GDM1 (cell line): ENCODE measurements at places on chromosomes 7 and 10.

- no peak for DNase-seq
These were observed 61.8 kb downstream of the SND1 start for GRCh38 chr7:127713758-127714157.

- DNase-seq: no peak
These were observed 145.3 kb downstream of the GLI3 start for GRCh38 chr7:42091461-42092291.

DNA sequence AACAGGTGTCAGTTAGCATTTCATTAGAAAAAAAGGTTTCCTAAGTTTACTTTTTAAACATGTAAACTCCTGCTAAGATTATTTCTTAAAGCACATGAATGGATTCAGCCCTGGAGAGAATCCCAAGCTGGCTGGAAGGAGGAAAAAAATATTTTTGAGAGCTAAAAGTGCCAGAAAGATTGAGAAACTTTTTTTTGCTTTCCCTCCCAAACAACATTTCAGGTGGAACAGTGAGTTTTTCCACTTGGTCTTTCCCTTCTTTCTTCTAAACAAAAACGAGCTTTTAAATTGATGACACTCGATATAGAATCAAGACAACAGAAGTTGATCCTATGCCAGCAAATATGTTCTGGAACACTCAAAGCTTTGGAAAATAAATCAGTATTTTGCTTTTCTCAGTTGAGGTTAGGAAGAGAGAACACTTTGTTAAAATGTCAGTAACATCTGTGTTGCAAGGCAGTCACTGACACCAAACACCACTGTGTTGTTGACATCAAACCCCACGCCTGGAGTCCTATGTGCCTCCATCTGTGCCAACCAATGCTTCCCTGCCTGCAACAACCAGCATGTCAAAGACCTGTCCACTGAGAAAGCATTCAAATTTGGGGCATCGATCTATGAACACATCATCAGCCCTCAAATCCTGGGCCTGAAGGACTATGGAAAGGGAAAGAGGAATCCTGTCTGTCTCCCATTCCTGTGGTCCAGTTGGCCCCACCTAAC, 22.9 kb upstream of the INSIG1 start:
- no peak for DNase-seq

DNA sequence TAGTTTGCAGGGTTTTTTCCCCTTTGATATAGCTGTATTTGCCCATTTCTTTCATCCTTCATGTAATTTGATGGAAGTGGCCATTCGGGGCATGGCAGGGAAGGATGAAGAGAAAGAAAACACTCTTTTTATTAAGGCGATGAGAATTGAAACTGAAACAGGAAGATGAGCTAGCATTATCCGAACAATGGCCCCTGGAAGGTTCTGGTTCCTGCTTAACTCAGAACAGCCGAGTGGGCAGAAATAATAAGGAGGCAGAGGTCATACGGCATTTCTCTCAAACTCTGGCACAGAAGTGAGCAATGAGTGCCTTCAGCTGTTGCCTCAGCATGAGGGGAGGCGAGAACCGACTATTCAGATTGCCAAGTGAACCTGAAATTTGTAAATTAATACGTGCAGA, 113.2 kb upstream of the MYO3A start:
- no peak for DNase-seq

GRCh38 chr7:26514633-26515032, 223.0 kb downstream of the SNX10 start:
- DNase-seq: no peak

DNA sequence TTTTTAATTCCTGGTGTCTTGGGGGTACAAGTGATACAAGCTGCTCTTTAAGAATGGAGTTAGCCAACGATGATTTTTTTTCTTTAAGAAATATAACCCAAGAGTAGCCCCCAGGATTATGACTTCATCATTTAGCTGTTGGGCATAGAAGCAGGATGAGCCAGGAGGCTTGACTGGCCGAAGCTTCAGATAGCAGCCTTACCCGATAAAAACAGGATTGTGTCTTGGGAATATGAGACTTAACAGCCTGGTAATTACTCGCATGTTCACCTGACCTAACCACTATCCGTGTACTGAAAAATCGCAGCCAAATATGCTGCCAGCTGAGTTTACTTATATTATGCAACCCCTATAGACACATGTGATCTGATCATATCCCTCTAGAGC, 346.0 kb upstream of the BMPER start:
- DNase-seq: no peak

GRCh38 chr10:35913628-35914027, 271.5 kb upstream of the FZD8 start:
- DNase-seq: no peak

- DNase-seq: no peak
These were observed 9.4 kb downstream of the ARID5B start for GRCh38 chr10:61910894-61911293.

- no peak for DNase-seq
These were observed 26.1 kb downstream of the RBM33 start for GRCh38 chr7:155670521-155670920.

GRCh38 chr10:3106928-3107425, 39.6 kb downstream of the PFKP start:
- no peak for DNase-seq

DNA sequence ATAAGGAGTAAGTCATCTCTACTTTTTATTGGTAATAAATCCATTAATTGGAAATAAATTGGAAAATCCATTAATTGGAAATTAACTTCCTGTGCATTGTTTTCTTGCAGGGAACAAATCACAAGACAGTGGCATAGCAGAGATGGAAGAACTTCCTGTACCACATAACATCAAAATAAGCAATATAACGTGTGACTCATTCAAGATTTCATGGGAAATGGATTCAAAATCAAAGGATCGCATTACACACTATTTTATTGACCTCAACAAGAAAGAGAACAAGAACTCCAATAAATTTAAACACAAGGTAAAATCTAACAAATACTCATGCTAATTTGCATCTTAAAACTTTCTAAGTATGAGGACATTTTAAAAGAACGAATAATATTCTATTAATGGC, 57.8 kb downstream of the PHYHIPL start:
- DNase-seq: no peak

DNA sequence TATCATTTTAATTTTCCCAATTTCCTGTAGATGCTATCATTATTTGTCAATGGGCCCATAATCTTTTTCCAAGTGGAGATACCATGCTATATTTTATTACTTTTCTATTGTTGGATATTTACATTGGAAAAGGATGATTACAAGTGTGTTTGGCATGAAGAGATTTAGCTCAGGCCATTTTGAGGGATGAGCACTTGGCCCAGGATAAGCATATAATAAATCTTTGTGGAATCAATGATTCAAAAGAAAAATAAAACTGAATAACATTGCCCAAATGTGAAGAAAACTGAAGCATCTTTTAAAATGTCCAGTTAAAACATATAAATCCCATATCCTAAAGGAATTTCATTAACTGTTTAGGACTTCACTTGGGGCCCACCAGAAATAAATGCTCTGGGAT, 260.9 kb upstream of the BMPER start:
- DNase-seq: no peak

DNA sequence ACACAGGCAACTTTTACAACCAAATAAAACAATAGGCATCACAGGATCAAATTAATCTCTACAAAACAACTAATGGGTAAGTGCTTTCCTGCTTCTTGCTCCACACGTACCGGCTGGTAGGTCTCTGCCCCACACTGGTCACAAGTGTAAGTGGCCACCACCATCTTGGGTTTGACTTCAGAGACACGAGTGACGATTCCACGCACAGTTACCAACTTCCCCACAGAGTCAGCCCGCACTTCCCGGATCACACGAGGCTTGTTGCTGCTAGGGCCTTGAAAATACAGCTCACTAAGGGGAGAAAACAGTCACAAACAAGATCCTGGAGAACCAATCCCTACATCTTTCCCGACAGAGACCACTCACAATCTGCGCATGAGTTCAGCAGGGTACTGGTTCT, 2.3 kb downstream of the MCM7 start:
- no peak for DNase-seq
